ENCODE measurements at places on chromosomes 6 and 20.

DNA sequence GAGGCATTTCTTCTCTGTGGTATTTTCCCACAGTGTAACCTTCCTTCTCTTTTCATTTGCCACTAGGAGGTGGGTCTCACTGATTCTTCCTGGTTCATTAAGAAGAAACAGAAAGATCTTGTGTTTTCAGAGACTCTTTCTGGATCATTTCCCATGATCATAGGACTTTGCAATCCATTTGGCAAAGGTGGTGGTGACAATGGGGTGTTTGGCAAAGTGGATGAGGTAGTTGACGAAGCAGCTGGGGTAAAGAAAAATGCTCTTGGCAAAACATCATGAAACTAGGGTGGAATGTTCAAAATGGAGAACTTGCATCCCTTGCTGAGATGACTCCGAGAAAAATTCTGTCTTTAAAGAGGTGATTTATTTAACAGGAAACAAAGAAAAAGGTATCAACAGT lies 50.6 kb downstream of the TRAF3IP2 start:
- DNase-seq = no peak

DNA sequence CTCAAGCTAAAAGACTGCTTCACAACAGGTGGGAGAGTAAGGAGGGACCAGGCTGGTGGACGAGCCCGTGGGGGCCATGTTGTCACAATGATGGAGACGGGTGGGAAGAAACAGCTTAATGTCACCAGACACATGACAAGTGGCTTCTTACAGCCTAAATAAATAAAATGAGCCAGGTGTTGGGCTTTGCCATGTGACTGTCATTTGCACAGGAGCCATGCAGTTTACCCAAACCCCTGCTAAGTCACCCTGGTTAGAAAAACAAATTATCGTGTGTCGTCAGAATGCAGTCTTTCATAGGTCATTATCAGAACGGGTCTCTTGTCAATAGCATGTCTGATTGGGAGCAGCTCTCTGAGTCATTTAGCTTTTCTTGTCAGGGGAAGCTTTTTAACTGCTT lies 18.5 kb downstream of the BTBD3 start:
- DNase-seq = no peak

DNA sequence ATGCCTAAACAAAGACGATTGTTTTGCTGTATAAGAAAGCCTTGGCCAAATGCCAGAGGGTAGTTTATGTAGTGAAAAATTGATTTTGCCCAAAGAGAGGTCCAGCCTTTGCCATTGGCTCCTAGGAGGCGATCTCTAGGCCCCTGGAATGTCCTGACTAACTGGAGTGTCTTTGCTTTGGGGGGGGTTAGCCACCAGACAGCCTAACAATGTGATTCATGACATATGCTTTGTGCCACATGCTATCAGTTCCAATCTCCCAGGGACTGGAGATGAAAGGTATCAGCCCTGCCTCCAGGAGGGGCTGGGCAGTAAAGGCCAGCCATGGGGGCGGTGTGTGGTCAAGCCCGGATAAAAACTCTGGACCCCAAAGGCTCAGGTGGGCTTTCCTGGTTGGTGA lies 32.7 kb upstream of the TUBB2A start:
- no peak for DNase-seq

- no peak for DNase-seq
Observed at GRCh38 chr6:50539447-50539846, 173.9 kb upstream of the TFAP2D start.

DNA sequence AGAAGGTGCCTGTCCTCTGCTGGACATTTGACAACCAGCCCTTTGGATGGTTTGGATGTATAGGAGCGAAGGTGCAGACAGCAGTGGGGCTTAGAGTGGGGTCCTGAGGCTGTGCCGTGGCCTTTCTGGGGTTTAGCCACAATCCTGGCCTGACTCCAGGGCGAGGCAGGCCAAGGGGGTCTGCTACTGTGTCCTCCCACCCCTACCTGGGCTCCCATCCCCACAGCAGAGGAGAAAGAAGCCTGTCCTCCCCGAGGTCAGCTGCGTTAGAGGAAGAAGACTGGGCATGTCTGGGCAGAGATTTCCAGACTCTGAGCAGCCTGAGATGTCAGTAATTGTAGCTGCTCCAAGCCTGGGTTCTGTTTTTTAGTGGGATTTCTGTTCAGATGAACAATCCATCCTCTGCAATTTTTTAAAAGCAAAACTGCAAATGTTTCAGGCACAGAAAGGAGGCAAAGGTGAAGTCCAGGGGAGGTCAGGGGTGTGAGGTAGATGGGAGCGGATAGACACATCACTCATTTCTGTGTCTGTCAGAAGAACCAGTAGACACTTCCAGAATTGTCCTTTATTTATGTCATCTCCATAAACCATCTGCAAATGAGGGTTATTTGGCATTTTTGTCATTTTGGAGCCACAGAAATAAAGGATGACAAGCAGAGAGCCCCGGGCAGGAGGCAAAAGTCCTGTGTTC lies 1.3 kb upstream of the CDKN1A start:
- no peak for DNase-seq

GRCh38 chr20:16554766-16555543 lies 18.3 kb downstream of the KIF16B start:
- no peak for DNase-seq

- DNase-seq = peak; percentile 7
Observed at GRCh38 chr6:89117211-89118108, at the start of gene SRSF12. Gene SRSF12, minus strand, starts transcription at chr6:89118071. Its CDS starts 184 bp downstream, at chr6:89117887.

DNA sequence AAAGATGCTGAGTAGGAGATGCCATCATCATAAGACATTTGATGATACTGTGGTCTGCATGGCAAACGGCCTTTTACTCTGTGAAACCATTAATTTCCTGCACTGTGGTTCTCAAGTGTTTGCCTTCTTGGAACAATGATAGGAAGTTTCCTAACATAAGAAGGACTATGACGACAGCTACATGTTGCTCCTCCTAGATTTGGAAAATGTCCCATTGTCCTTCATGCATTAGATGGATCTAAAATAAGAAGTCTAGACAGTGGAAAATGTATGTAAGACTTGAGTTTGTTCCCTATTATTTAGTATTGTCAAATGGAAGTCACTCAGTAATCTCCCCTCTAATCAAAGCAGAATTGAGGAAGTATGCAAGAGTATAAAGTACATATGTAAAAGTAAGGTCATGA lies 98.5 kb upstream of the TMEM170B start:
- DNase-seq = no peak

DNA sequence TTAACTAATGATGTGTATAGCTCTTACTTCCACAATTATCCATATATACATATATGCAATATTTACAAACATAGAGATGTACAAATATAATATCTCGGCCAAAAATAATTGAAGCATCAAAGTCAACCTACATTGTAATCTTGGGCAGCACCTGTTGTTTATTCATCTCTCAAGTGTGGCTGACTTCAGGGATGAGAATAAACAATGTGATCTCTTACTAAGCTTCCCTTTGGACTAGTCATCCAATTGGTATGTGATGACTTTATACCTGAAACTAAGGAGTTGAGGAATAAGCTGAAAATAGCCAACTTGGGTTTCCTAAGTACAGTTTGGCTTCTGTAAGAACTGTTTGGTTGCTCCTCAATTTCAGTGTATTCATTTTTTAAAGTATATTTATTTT lies 256.6 kb downstream of the KHDC1L start:
- DNase-seq = no peak

- no peak for DNase-seq
Observed at GRCh38 chr20:62243106-62243505, 4.8 kb downstream of the OSBPL2 start.

DNA sequence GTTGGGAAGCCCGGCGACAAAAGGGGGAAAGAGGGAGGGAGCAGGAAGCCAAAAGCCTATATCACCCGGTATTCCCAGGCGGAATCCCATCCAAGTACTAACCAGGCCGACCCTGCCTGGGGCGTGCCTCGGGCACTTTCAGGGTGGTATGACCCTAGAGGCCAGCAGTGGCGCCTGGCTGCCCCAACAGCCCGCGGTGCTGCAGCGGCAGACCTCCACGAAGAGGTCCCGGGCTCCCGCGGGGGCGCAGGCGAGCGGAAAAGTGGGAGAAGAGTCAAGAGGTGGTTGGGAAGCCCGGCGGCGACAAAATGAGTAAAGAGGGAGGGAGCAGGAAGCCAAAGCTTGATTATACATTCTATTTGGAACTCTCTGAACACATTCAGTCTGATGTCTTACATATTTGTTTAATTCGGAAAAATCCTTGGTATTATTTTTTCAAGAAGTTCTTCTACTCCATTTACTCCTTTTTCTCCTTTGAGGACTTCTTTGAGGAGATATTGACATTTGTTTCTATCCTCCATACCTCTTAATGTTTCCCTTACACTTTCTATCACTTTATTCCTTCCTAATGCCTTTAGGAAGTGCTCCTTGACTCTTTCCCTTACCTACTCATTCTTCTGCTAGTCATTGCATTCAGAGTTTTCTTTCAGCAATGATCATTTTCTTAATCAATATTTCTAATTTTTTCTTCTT lies 11.5 kb downstream of the TREML4 start:
- no peak for DNase-seq

DNA sequence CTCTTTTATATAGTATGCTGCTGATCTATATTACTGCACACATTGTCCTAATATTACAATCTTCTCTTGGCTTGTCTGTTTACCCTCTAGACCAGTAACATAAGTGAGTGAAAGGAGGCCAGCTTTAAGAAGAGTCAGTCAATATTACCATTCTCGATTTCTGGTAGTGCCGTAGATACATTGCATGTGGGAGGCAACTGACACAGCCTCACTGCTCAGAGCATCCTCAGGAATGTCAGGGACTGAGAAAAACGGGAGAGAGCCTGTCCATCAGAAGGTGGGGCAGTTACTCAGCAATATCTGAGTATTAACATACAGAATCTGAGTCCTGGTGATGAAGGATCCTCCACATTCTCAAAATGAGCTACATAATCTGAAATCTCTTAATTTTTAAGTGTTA lies 259.9 kb downstream of the GJA1 start:
- DNase-seq = no peak

DNA sequence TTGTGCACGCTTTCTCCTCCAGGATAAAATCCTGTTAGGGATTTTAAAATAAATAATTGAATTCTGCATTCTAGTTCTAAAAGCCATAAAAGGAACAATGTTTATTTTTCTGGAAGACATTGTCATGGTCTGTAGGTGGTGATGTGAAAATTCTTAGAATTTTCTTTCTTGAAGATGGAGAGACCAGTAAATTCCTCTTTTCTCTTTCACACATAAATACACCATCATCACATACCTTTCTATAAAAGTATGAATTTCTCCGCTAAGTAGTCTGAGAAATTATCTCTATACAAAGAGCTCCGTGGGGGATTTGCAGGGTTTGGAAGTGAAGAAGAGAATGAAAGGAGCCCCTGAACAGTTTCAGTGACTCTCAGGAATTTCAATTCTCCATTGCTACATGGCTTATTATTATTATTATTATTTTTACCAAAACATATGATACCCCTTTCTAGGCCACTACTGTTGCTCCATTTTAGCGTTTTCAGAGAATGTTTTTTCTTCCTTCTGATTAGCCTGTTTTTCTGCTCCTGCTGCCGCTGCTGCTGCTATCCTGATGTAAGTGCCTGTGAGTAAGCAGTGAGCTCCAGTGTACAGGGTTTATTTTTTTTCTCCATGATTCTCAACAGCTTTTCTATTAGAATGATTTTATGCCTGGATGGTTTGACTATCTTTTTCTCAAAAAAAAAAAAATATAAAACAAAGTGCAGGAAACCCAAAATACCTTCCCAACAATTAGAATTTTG lies 145.8 kb downstream of the SAMD5 start:
- DNase-seq = no peak

- DNase-seq = peak; percentile 37
Observed at GRCh38 chr6:143337201-143337949, 113.1 kb downstream of the ADAT2 start.

GRCh38 chr6:40343318-40343876 lies 243.8 kb downstream of the LRFN2 start:
- no peak for DNase-seq

DNA sequence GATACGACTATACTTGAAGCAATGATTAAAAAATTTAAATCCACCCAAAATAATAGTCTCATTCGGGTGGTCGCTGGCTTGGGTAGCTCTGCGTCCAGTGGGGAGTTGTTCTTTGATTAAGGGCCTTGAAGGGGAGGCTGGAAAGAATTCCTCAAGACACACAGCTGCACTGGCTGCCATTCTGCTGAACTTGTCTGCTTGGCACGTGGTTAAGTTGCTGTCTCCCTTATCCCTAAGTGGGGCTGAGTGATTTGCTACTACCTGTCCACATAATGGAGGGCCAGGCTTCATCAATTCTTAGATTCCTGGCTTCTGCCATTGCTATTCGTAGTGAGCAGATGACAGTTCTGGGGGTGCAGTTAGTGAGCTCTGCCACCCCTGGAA lies 98.5 kb downstream of the GMPR start:
- DNase-seq = no peak

GRCh38 chr6:71289039-71289801 lies 609 bp downstream of the OGFRL1 start:
- DNase-seq = no peak

- DNase-seq = no peak
Observed at GRCh38 chr6:65558071-65558470, 149.0 kb downstream of the EYS start.

- DNase-seq = no peak
Observed at GRCh38 chr20:13024596-13024995, 15.8 kb downstream of the SPTLC3 start.

DNA sequence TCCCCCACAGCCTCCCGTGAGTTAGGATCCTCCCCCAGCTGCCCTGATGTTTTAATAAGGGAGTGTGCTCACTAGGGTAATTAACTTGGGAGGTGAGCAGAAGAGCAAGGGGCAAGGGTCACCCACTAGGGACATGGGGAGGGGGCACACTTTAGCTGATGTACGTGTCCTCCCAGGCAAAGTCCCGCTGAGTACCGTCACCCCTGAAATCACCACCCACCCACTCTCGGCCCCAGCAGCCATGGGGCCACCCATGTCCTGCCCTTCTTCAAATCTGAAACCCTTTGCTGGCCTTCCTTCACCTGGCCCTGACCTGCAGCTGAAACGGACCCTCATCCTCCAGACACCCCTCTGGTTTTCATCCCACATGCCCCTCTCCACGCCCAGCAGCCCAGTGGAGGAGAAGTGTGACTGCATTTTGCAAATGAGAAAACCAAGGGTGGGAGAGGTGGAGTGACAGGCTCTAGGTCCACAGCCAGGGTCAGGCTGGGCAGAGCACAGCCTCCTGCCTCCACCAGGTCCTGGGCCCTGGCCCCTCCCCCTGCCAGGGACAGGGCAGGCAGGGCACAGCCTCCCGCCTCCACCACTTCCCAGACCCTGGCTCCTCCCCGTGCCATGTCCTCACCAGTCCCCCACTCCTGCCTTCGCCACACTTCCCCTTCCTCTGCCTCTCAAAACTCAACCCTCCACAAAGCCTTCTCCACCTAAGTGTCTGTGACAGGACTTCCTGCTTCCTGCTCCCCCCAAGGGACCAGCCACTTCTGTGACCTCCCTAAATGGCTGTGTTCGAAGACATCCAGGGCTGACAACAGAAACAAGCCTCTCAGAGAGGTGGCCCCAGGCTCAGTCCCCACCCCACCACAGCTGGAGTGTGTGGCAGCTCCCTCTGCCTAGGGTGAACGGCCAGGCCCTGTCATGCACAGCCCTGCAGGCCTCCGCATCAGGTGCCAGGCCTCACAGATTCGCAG lies 15.1 kb downstream of the ACSS1 start:
- no peak for DNase-seq

DNA sequence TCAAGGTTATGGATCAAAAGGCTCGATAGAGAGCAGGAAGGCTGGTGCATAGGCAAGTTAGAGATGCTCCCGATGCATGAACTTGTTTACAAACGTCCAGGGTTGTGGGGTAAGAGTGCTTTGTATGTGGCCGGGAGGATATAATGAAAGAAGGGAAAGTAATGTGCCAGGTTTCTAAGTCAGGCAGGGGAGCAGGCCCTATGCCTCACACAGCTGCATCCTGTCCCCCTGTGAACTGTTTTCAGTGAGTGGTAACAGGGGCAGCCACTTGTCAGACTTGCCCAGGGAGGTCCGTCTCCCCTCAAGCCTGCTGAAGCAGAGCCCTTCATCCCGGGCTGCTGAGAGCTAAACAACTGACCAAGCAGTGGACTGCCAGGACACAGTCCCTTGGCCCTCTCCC lies 19.4 kb downstream of the KCNK5 start:
- DNase-seq = no peak

Measured in stimulated activated CD4-positive, alpha-beta T cell treated with anti-CD3 and anti-CD28 coated beads, TNF-alpha, amount 100 ng/mL, for 24 hours (primary cell).